ENCODE measurements at places on chromosomes 7 and 10.

DNA sequence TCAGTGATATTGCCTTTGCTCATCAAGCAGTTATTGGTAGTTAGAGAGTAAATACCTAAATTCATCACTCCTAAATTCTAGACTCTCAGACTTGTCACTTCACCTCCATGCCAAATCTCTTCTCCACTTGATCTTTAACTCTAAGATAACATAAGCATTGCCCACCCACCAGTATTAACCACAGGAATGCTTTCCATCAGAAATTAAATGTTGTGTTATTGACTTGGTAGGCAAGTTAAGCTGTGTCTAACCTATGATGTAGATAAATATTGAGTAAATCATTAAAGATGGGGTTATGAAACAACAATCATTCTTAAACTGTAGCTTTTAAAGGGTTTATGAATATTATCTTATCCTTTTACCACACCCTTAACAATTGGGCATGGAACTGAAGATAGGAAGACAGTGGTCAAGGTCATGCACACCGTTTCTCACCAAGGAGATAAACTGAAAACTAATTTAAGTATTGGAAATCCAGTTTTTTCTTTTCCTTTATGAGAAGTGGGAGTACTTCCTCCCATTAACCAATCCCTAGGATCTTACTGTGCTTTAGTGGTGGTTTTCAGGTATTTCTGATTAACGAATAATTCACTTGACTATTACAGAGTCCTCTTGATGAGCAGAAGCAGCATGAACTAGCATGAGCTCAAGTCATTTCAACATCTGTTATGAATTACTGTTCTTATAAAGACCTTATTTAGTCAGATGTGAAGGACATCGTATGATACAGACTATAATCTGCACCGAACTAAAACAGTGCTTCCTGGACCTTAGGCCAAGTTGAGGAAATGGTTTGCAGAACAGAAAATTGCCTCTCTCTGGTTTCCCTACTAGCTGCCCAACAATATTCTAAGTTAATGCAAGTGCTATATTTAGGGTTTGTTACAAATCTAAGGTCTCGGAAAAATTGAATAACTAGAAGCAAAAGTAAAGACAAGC, 142.0 kb downstream of the LCOR start:
- DNase-seq, result no peak

- no peak for DNase-seq
Observed at GRCh38 chr10:4514445-4515108, 311.4 kb upstream of the AKR1E2 start.

- no peak for DNase-seq
Observed at GRCh38 chr7:36198854-36199266, 45.8 kb downstream of the EEPD1 start.

- no peak for DNase-seq
Observed at GRCh38 chr10:110209926-110210673, 2.7 kb downstream of the MXI1 start.

- peak; percentile 19 for DNase-seq
Observed at GRCh38 chr10:69348816-69349541, 67.7 kb downstream of the TACR2 start.

GRCh38 chr10:3476640-3477448, 304.3 kb upstream of the PITRM1 start:
- DNase-seq, result no peak

DNA sequence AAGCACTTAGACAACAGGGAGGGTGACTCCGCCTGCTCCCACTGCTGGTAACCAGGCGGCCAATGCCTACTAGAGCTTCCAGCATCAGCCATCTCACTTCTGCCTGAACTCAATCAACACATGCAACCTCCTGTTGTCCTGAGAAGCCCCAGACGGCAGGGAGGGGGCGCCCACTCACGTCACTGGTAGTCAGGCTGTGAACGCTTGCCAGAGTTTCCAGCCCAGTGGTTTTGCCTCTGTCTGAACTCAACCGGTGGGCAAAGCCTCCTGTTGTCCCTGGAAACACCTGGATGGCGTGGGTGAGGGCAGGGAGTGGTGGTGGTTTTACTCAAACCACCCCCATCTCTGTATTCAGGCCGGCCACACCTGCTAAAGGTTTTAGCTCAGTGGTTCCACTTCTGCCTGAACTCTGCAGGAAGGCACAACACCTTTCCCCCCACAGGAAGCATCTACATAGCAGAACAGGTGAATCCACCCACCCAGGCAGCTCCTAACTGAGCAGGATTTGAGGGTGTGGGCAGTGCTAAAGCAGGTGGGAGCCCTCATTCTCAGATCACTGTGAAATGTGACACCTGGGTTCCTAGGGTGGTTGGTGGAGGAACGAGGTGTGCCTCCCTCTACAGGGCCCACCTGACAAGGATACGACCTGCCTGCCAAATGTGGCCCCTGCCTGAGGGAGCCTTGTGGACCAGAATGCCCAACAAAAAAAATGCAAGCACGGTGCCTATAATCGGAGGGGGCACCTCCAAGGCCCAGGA, 563.0 kb upstream of the SEMA3D start:
- no peak for DNase-seq

- DNase-seq, result no peak
Observed at GRCh38 chr7:80216996-80217842, 82.6 kb downstream of the GNAI1 start.

DNA sequence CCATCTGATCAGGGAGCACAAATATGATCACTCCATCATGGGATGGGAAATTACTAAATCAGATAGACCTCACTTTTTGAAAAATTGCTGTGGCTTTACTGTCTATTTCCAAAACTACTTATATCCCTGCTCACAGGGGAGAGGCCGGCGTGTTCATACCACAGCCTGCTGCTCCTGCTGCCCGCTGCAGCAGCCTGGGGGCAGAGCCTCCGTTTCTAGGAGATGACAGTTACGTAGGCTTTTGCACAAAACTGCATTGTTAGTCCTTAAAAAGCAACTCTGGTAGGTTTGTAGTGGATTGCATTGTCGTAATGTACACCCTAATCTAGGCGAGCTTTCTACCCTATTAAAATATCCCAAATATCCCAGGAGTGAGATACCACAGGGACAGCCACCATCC, 203.7 kb downstream of the EBF3 start:
- no peak for DNase-seq

- DNase-seq, result no peak
Observed at GRCh38 chr7:77738871-77739270, 42.6 kb downstream of the RSBN1L start.

- DNase-seq, result no peak
Observed at GRCh38 chr10:18737236-18737635, 78.0 kb downstream of the ARL5B start.

- DNase-seq, result no peak
Observed at GRCh38 chr7:143913945-143914615, 12.1 kb upstream of the TCAF1 start.

DNA sequence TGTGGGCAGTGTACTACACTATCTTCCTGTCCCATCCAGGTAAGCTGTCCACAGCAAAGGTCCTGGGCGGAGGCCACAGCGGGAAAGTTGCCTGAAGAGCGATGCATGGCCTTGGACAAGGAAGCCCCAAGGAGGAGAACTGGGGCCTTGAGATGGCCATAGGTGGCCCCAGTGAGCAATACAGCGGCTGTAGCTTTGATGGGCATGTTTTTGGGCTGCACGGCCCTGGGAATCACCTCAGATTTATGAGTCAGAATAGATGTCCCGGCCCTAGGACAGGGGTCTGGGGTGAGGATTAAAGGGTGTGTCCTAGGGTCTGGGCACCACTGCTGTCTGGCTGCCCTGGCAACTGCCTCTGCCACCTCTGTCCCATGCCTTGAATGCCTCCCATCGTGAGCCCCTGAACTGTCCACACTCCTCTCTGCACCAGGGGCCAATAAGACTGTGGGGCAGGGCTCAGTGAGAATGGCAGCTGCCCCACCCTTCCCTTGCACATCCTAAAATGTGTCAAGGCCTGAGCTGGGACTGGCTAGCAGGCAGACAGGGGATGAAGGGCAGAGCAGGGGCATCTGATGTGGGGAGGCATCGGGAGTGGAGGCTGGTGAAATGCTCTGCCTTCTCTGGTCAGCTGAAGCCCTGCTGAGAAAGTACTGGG, 9.4 kb upstream of the IRF5 start:
- DNase-seq, result no peak

DNA sequence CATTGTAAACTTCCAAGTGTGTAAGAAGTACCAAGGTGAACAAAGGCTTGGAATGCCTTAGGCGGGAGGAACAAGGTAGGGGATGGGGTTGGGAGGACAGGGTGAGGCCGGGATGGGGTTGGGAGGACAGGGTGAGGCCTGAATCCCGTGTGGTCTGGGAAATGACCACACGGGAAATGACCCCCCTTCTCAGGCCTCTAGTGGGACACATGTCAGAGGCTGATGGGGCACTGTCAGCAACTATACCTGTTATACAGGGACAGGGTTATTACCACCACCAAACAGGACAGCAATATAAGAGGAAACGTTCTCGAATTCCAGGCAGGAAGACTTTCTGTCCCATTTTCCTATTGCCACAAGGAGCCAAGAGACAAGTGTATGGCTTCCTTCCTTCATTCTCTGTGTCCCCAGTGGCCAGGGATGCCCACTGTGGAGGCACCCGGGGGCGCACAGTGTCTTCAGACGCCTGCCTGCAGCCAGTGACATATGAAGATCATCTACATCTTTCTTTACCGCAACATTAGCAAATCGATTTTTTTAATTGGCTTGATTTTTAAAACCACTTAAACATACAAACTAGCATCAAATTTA, 1.3 kb downstream of the MKI67 start:
- DNase-seq, result peak; percentile 2

DNA sequence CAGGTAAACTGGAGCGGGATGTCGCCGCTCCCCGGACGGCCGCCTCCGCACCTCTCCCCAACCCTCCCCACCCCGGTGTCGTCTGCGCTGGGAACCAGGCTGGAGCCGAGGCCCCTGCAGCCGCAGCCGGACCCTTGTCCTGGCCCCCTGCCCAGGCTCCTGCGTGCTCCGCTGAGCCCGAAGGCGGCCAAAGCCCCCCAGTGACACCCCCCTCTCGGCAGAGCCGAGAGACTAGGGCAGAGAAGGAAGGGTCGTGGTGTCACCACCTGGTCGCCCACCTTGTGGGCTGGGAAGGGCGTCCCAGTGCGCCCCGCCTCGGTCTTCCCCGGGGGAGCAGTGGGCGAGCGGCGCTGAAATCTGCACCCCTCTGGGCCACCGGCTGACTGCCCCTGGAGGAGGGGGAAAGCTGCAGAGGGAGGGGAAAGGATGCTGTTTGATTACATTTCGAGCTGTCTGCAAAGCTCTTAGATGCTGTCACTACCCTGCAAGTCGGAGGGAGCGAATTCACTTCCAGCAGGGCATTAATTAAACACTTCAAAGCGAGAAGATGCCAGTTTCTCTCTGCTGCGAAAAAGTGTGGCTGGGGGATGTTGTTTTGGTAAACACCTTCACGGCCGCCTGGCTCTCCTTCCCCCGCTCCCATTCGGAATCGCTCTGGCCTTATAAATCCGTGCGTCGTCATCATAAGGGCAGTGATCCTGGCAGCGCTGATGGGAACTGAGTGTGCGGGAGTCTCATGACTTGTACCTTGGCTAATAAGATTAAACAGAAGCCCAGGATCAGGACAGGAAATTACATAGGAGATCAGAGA, 622 bp downstream of the DYNC1I1 start:
- DNase-seq, result no peak

GRCh38 chr7:92058040-92058439, 76.2 kb downstream of the CYP51A1 start:
- peak; percentile 15 for DNase-seq

DNA sequence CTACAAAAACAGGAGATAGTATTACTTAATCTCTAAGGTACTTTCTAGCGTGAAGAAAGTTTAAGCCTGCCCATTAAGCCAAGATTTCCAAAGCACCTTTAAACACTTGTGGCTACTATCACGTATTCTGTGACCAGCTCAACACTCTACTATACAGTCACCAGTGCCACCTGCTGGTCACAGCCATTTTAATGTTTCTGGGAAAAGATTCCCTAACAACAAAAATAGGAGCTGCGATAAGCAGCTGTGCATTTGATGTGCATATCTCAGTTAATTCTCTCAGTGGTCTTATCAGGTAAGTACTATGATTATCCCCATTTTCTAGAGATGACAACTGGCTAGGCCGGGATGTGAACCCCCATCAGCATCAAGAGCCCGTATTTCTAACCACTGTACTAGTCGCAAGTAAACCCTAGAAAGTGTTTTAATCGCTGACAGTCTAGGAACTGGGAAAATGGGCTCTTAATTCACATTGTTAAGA, 860 bp downstream of the SEC31B start:
- peak; percentile 52 for DNase-seq

- DNase-seq, result no peak
Observed at GRCh38 chr10:130986846-130987245, 324.7 kb downstream of the TCERG1L start.

DNA sequence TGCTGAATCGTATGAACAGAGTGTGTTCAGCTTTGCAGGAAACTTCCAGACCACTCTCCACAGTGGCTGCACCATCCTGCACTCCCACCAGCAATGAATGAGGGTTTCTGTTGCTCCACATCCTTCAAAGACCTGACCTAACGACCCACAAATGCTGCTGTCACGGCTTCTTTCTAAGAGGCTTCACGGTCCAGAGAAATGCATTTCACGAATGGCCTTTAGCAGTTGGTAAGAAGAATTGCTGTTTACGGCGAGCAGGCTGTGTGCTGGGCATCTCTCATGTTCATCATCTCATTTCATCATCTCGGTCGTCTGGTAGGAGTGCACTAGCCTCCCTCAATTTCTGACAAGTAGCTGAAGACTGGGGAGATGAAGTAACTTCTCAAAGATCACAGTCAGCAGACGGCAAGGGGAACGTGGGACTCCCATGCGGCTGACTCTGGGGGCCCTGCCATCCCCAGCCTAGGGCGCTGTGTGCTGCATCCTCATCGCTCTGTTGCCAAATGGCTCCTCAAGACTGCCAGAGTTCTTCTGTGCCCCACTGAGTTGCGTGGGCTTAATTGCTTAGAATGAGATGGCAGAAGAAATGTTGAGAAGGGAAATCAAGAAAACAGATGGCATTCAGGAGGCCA, 72.9 kb downstream of the ADARB2 start:
- DNase-seq, result no peak

- DNase-seq, result no peak
Observed at GRCh38 chr10:77843264-77843663, 83.3 kb downstream of the DLG5 start.

DNA sequence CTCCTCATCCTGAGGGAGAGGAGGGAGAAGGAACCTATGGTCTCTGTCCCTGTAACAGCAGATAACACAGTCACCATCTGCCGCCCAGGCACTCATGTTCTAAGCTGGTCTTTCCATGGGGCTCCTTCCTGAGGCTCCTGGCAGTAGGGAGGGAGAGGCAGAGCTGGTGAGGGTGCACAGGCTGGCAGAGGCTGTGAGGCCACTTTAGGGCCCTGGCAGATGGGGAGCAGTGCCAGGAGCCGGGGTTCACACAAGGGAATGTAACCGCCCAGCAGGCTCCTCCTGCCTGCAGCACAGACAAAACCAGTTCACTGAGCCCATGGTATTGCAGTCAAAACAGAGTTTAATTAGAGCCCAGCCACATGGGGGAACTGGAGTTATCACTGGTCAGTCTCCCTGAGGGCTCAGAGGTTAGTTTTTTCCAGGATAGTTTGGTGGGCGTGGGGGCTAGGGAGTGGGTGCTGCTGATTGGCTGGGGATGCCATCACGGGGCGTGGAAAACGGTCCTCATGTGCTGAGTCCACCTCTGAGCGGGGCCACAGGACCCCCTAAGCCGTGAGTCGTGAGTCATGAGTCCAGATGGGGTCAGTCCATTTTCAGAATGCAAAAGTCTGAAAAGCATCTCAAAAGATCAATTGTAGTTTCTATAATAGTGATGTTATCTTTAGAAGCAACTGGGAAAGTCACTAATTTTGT, 499.3 kb upstream of the FOXK1 start:
- DNase-seq, result no peak

- no peak for DNase-seq
Observed at GRCh38 chr10:77023396-77023795, 614.2 kb downstream of the KCNMA1 start.

- no peak for DNase-seq
Observed at GRCh38 chr7:50405221-50405620, 44.9 kb downstream of the FIGNL1 start.

- peak; percentile 61 for DNase-seq
Observed at GRCh38 chr10:124231168-124232155, 138.1 kb upstream of the CHST15 start.
